ENCODE measurements at places on chromosomes 1 and 21. TPM values are rescaled to one million over a fixed set of nuclear protein-coding genes. Genes with fewer than 3 reads are reported as not detected.
A peak's percentile ranks its signal among the peaks of the same experiment; 100 is the strongest.

- no peak for DNase-seq
Measured at GRCh38 chr1:20660363-20660762, 806 bp downstream of the DDOST start.

- no peak for DNase-seq
Measured at GRCh38 chr1:95506736-95507414, 272.9 kb downstream of the RWDD3 start.

The EXO1 gene
- 30.5 TPM for total RNA-seq

DNA sequence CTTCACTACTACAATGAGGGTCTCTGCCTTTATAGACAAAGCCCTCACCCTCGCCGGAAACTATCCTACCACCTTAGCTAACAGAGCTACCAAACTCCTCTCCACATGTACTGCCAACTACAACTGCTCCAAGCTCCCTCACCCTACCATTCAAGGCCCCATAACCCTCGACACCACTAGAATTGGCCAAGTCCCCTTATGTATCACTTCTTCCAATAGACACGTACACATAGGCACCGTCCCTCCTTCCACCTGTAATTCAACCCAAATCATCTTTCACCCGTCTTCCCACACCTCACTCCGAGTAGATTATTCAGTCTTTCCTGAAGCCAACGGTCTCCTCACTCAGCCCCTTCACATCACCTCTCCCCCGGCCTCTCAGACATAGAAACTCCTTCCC lies 19.7 kb upstream of the CA6 start:
- DNase-seq: no peak

The SMYD2 gene
- total RNA-seq: 109 TPM

DNA sequence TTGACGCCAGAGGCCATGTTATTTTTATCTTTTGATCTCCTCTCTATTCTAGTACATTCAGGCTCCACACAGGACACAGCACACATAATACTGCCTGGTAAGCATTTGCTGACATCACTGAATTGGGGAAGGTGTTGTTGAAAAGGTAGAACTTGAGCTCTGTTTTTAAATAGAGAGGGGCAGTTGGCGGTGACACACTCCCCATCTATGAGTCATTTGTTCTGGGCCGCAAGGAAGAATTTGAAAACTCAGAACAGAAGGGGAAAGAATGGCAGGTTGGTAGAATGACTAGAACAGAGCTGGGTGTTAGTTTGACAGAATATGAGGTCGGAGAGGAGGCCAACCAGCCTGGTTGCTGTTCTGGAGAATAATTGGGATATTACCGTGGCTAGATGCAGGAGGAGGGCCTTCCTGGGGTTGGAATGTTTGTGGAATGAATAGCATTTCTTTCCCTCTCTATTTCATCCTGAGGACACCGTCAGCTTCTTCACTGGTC lies 52.1 kb upstream of the ERRFI1 start:
- DNase-seq: peak; percentile 74

The RAP1GAP gene
- 23.7 TPM for total RNA-seq

- DNase-seq: no peak
Measured at GRCh38 chr1:193185901-193186731, at the start of gene B3GALT2. Gene B3GALT2, minus strand, starts transcription at chr1:193186613. Its CDS starts 5,051 bp downstream, at chr1:193181562.

DNA sequence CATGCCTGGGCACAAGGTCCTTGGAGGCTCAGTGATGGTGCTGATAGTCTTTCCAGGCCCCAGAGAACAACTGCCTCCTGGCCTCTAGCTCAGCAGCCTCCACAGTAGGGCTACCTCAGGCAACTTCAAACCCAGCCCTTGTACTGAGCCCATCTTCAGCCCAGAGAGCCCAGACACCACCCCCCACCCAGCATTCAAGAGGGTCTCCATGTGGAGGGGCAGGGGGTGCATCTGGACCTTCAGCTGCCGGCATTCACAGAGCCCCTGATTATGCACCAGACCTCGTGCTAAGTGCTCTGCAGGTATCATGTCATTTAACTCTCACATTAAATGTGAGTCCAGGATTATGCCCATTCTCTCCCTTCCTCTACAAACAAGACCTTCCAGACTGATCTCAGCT lies 197.0 kb upstream of the ZC3H12A start:
- no peak for DNase-seq

DNA sequence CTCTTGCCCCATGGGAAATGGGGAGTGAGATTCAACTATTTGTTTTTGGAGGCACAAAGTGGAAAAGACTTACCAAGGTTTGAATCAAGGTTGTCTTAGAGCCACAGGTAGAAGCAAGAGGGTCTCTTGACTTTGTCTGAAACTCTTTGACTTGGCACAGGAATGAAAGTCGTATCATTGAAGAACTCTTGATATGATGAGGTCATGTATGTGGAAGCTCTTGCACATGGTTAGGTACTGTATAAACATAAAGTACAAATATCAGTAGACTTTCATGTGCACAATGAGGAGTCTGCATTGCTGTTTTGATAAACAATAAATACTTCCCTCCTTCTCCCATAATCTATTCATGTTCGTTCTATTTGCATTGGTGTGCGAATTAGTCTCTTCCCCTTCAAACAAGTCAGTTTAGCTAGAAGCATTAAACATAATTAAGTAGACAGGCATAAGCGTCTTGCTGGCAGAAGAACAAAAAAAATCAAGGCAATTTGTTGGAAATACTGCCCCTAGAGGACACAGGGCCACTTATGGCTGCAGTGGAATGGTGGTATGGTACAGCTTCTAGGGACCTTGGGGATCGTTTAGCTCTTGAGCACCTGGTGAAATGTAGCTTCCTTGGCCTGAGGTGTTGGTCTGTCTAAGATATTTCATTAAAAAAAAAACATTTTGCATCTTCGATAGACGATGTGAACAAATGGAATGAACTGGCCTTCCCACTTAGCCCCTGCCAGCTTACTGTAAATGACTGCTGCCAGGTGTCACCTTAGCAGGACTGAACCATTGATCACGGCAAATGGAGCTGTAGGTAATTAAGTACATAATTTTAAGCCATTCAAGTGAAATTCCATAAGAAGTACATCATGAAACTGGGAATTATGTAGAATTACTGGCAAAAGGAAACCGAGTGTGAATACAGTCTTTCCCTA lies 218.0 kb upstream of the GALNT2 start:
- DNase-seq: peak; percentile 22

GRCh38 chr1:87816646-87817045 lies 488.0 kb downstream of the LMO4 start:
- DNase-seq: no peak

- no peak for DNase-seq
Measured at GRCh38 chr1:101843160-101843559, 153.6 kb downstream of the OLFM3 start.

GRCh38 chr1:88061492-88062177 lies 622.4 kb upstream of the PKN2 start:
- peak; percentile 45 for DNase-seq

- no peak for DNase-seq
Measured at GRCh38 chr1:64920941-64921589, 45.3 kb downstream of the JAK1 start.

The FMO5 gene
- 0.30 TPM for total RNA-seq

The FRRS1 gene
- 7.2 TPM for total RNA-seq

The FAM78B gene
- total RNA-seq: 0.68 TPM

GRCh38 chr1:63575340-63575826 lies 17.8 kb upstream of the PGM1 start:
- DNase-seq: peak; percentile 8

- peak; percentile 61 for DNase-seq
Measured at GRCh38 chr21:44972821-44973220, 33.0 kb downstream of the SLX9 start.

DNA sequence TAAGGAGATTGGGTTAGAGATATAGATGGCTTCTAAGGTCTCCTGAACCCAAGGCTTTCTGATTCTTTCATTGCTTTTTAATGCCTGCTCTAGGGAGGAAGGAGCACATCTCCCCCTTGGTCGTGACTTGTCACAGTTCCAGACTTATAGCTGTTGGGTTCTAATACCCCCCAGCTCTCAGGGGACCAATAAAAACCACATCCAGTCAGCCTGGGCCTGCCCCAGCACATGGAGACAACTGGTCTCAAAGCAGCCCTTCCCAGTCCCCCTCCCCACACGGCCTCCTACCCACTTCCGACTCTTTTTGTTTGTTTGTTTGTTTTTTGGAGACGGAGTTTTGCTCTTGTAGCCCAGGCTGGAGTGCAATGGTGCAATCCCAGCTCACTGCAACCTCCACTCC lies 23.3 kb downstream of the QSOX1 start:
- DNase-seq: no peak

GRCh38 chr1:77468257-77468948 lies 186.6 kb downstream of the AK5 start:
- DNase-seq: no peak

The C1QB gene
- total RNA-seq: not detected

GRCh38 chr1:223258751-223259198 lies 105.2 kb downstream of the SUSD4 start:
- no peak for DNase-seq

GRCh38 chr1:150021191-150021694 lies 10.7 kb upstream of the OTUD7B start:
- peak; percentile 73 for DNase-seq

DNA sequence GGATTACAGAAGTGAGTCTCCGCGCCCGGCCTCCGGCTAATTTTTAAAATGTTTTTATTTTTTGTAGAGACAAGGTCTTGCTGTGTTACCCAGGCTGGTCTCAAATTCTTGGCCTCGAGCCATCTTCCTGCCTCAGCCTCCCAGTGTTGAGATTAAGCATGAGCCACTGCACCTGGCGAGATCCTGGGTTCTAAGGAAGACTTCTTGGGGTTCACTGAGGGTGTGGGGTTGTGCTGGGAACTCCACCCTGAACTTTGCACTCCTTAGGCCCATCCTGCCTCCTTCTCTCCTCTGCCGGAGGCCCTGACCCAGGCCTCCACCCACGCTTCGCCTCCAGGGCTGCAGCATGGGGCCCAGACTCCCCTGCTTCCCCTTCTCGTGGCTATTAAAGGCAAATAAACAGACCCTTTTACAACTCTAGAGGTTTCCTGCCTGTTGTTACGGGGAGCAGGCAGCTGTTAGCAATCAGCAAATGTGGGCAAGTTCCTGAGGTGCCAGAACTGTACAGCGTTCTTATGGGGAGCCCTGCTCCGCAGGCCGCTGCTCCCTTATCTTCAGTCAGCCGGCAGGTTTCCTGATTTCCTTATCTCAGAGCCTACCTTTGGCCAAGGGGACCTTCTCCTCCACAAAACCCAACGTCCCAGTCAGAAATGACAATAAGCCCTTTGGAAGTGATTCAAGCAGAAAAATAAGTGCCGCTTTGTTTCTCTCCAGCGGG lies 41.0 kb upstream of the LIN9 start:
- no peak for DNase-seq

Measured in Caki2 (cell line).